G401 (cell line): ENCODE measurements at places on chromosomes 3 and 15. TPM values are rescaled to one million over a fixed set of nuclear protein-coding genes. Genes with fewer than 3 reads are reported as not detected.

GRCh38 chr3:66000506-66000905 lies 38.2 kb downstream of the MAGI1 start:
- DNase-seq, result no peak

DNA sequence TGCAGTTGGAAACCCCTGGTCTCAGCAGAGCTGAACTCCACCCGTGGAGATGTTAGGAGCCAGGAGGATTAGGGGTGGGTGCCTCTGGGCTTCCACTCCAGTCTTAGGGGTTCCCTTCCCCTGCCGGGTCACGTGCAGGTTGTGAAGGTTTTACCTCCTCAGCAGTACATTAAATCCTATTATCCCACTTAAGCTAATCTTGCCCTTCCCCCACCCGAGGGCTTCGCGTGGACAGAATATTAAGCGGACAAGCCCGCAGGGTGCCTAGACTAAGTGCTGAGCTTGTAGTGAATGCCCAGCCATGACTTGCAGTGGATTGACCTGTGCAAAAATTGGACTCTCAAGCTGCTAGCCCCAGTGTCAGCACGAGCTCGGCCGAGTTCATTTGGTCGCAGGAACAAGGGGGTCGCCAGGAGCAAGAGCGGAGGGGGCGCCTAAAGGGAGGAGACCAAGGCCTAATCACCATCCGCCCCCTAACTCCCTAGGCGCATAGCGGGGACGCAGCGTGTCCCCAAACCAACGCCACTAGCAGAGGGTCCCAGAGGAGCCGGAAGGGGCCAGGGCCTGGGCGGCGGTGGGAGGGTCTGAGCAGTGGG lies 498 bp upstream of the SEMA4B start:
- DNase-seq, result peak; percentile 25

- no peak for DNase-seq
Observed at GRCh38 chr15:70669966-70670658, 93.2 kb downstream of the UACA start.

- DNase-seq, result no peak
Observed at GRCh38 chr3:24363242-24363641, 131.4 kb downstream of the THRB start.

DNA sequence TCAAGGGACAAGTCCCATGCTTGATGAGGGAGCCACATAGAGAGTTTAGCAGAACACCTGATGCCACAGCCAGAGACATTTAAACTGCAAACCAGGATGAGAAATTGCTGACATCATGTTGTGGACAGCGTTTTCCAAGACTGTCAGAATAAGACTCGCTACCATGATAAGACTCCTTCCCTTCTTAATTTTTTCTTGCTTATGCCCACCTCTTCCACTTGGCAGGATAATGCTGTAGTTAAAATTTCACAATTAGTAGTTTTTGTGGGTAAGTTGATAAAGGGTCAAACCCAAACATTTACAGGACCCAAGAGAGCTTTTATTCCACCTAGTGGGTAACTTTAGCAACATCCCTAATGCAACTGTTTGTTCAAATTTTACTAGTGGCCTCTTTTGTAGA lies 3.0 kb upstream of the PIAS1 start:
- no peak for DNase-seq

GRCh38 chr15:23026218-23026617 lies 13.2 kb downstream of the TUBGCP5 start:
- no peak for DNase-seq

DNA sequence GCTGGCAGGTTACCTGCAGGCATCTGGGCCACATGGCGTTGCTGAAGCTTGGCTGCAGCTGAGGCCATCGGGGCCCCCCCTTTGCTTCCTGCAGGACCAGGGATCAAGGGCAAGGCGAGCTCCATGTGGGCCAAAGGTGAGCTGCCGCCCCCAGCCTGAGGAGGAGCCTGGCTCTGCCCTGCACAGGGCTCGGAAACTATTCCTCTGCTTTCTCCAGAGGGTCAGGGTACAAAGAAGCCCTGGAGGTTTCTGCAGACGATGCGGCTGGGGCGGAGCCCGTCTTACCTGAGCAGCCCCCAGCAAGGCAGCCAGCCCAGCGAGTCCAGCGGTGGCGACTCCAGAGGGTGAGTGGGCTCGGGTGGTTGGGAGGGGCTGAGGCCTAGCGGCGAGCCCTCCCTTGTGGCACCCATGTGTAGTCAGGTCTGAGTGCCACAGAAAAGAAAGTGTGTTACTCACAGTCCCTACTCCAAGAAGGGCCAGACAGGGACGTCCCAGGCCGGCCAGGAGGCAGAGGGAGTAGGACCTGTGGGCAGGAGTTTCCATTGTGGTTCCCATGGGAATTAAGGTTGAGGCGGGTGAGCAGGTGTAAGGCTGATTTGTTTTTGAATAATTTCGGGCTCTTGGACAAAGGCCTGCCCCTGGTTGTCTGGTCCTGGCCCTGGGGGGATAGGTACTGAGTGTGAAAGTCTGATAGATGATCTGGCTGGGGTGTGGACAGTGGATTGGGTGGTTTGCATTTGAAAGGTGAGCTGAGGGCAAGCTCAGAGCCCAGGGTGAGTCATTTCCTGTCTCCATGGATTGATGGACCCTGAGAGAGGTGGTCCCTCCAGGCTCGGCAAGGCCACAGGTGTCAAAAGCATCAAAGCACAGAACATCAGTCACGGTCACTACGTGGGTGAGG lies 25.4 kb downstream of the CFAP100 start:
- DNase-seq, result no peak

GRCh38 chr3:58048301-58048700 lies 40.1 kb downstream of the FLNB start:
- DNase-seq, result no peak

GRCh38 chr3:152097120-152097519 lies 171.6 kb upstream of the MBNL1 start:
- DNase-seq, result no peak

DNA sequence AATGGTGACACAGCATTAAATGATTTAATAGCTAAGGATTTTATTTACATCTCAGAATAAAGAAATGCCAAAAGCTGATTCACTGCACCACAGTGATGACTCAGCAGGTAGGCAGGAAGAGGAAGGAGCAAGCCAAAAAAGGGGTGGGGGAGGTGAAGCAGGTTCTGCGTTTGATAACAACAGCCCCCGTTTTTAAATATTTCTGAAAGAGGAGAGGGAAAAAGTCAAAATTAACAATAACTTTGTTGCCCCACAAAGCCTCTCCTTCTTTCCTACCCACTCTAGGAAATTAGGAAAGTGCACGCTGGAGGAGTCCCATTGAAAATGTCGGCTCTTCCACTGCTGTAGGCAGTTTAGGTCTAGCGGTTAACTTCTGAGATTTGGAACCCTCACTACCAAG lies 9.9 kb upstream of the CCDC54 start:
- DNase-seq, result no peak

- no peak for DNase-seq
Observed at GRCh38 chr3:48125013-48125705, 63.1 kb downstream of the CDC25A start.

DNA sequence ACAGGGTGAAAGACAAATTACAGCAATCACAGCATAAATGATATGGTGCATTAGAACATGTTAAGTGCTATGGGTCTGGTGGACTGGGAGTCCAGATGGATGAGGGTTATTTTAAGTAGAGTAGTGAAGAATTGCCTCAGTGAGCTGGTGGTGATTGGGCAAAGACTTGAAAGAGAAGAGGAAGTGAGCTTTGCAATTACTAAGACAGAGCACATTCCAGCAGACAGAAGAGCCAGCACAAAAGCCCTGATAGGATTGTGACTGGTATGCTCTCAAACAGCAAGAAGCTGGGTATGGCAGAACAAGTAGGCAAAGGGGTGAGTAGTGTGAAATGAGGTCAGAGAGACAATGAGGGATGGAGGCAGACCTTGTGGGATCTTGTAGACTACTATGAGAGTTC lies 2.1 kb upstream of the ACKR4 start:
- DNase-seq, result no peak

- no peak for DNase-seq
Observed at GRCh38 chr3:39716849-39717248, 92.6 kb upstream of the MYRIP start.

- DNase-seq, result peak; percentile 86
Observed at GRCh38 chr3:4826237-4827100, 152.8 kb upstream of the BHLHE40 start.

DNA sequence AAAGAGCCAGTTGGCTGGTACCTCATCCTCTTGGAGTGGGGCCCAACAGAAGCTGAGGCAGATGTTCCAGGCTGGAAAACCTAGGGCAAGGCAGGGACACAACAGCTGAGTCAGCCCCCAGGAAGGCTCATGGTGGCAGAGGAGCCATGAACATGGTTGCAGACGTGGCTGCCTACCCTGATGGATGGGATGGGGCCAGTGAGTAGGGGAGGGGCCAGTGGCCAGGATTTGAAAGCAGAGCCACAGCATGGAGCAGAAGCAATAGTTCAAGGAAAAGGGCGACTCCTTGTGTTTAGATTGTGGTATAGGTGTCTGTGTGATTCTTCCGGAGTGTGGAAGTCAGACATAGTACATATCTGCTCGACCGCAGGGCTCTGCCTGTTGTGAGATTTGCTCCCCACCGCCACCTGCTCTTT lies 24.2 kb downstream of the PXYLP1 start:
- no peak for DNase-seq

DNA sequence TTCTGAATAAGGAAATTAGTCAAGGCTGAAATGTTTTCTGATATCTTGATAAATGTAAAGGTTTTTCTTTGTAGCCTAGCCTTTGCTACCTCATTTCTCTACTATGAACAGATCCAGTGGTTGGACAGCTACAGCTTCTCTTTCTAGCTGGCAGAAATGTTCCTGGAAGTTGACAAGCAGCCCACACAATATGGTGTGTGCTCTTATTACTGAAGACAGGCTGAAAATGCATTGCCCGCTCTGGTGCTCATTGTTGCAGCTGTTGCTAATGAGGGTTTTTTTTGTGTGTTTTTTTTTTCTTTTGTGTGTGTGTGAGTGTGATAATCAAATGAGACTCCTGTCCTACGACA lies 844.3 kb upstream of the SEMA6D start:
- no peak for DNase-seq

The EPHB3 gene
- total RNA-seq, result 2.8 and 3.9 TPM in 2 replicates

The FMN1 gene
- not detected in 2 replicates for total RNA-seq

The NR1I2 gene
- total RNA-seq, result not detected in 2 replicates

The NDN gene
- total RNA-seq, result 1.9 and 2.4 TPM in 2 replicates

The ANKRD28 gene
- 40.3 and 44.4 TPM in 2 replicates for total RNA-seq

The PPP1R14D gene
- not detected in 2 replicates for total RNA-seq

The GPD1L gene
- total RNA-seq, result 12.9 and 18.9 TPM in 2 replicates

The RYR3 gene
- total RNA-seq, result 0.44 TPM in 1 of 2 replicates, not detected in the other
